ENCODE measurements at places on chromosomes 6 and 20.

DNA sequence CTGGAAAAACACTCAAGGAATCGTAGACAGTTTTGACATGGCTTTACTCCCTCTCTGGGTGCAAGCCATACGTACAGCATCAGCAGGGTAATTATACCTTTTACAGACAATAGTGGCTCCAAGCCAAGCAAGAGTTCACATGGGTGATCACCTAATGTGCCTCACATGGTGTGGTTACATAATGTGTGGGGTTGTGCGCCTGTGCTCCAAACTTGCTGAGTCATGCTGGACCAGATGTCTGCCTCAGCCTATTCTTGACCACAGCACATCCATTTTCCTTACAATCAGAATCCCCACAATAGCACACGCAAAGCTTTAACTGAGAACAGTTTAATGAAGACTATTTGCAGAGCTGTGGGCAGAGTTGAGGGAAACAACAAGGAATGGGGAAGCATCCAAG is 74.5 kb downstream of the ALDH8A1 start:
- no peak for DNase-seq

- no peak for DNase-seq
Observed at GRCh38 chr20:41619360-41620100, 1.4 kb upstream of the CHD6 start.

DNA sequence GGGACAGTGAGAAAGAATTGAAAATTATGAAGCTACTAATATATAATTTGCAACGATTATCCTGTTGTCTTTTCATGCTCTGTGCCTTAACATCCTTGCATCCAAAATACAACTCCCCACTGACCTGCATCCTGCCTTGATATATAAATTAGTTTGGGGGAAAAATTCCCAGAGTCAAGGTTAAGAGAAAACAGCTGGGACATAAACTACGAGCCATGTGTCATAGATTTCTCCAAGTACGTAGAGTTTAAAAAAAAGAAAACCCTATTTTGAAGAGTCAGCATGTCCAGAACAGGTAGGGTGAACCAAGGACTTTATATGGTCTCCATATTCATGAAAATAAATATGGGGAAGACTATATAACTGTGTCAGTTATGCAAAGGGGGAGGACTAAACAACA is 123.8 kb upstream of the MARCKS start:
- DNase-seq = no peak

DNA sequence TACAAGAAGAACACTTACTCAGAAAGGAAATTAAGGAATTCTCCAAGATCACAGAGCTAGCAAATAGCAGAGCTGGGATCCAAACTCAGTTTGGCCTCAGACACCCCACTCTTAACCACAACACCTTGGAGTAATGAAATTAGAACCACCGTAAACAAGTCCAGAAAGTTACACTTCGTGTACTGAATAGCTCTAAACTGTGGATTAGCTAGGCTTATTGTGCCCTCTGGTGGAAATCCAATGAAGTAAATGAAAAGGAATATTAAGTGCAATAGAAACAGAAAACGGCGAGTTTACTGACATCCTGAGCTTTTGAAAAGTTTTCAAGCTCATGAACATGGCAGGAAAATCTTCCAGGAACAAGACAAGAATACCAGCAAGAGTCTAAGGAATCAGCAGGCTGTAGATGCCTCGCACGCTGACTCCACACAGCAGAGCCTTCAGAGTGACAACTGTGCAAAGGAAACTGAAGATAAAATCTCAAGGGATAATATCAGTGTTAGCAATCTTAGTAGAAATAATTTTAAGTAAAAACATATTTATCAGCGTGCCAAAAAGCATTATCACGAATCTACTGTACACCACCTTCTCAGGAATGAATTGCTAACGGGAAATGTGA is 34.6 kb downstream of the FBXO5 start:
- peak; percentile 55 for DNase-seq

DNA sequence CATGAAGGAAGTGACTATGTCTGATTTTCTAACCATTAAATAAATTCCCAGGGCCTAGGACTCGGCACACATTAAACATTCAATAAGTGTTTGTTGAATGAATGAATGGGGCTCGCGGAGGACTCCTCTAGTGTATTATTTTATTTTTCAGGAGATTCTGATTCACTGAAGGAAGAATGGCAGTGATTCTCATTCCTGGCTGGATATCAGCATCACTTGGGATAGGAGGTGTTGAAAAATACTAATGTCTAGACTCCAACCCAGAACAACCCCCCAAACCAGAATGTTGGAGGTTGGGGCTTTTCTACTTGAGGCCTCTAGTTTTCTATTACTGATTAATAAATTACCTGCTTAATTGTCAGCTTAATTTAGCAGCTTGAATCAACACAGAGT is 195.4 kb downstream of the BTBD3 start:
- no peak for DNase-seq

GRCh38 chr6:158020272-158020711 is 38.6 kb downstream of the SYNJ2 start:
- DNase-seq = no peak

GRCh38 chr20:21511485-21511849 is 2.4 kb downstream of the NKX2-2 start:
- no peak for DNase-seq

GRCh38 chr6:88376197-88376596 is 210.1 kb upstream of the CNR1 start:
- no peak for DNase-seq

DNA sequence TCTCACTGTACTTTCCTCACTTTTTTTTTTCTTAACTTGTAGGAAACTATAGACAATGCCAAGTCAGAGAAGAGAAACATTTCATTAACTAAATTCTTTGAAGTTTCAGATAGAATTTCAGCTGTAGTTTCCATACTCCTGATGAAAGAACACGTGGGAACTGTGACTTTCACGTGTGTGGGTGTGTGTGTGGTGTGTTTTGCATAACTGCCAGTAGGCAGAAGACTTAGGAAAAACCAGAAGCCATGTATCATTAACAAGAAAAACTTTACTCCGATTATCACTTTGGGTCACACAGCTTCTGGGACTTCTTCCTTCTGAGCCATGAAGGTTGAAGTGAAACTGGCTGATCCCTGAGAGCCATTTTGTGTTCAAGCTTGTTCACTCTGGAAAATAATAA is 483.3 kb downstream of the TFAP2B start:
- DNase-seq = no peak

- DNase-seq = no peak
Observed at GRCh38 chr6:148520109-148520841, 177.6 kb downstream of the SASH1 start.

- no peak for DNase-seq
Observed at GRCh38 chr20:20212675-20213096, 155.2 kb upstream of the INSM1 start.

DNA sequence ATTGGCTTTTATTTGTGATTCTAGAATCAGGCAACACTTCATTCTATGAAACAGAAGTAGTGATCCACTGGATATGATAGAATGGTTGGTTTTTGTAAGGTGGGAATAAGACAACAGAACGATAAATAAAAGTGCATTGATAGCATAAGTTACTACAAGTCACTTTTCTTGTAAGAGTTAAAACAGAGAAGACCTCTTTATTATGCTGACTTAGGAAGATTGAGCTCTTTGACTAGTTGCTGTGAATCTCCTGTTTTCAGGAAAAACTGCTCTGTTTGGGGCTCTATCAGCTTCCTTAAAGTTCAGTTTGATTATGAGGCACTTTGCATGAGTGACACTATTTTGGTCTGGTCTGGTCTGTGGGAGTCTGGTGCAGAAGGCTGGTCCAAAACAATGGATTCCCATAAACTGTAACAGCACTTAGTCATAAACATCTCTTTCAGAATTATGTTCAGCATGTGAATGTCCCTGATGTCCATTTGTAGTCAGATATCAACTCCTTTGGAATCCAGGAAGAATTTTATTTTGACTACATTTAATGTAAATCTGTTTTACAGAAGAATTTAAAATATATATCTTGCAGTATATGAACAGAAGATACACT is 35.0 kb upstream of the DSE start:
- DNase-seq = no peak

- no peak for DNase-seq
Observed at GRCh38 chr6:1572892-1573291, 36.8 kb upstream of the FOXC1 start.

DNA sequence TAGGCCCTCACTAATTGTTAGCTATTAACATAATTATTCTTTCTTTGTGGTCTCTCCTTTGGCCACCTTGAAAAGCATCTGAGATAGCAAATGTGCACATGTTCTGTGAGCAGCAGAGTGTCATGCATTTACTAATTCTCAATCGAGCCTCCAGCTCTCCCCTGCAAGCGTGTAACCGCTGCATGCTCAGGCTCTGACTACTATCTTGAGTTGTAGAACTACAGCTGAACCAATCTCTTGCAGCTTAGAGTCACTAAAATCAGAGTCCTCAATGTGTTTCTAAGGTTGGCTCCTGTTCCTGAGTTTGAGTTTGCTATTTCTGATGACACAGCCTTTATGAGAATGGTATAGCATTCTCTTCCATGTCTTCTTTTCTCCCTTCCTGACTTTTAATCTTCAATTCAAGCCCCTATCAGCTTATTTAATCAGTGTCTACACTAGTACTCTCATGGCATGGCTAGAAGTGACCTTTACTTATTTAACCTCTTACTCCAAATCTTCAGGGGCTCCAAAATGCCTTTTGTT is 65.5 kb downstream of the PPP1R3G start:
- DNase-seq = no peak

- peak; percentile 69 for DNase-seq
Observed at GRCh38 chr20:45341939-45342854, 6.0 kb downstream of the SDC4 start.

- DNase-seq = no peak
Observed at GRCh38 chr6:108760126-108761050, 87.8 kb upstream of the ARMC2 start.

GRCh38 chr6:26531897-26532296 is 6.3 kb upstream of the HMGN4 start:
- no peak for DNase-seq

GRCh38 chr6:52394251-52394666 is 25.9 kb upstream of the EFHC1 start:
- DNase-seq = no peak

- DNase-seq = no peak
Observed at GRCh38 chr6:96521306-96521643, 331 bp upstream of the UFL1 start.

GRCh38 chr6:84151669-84152068 is 75.8 kb downstream of the CEP162 start:
- DNase-seq = no peak

DNA sequence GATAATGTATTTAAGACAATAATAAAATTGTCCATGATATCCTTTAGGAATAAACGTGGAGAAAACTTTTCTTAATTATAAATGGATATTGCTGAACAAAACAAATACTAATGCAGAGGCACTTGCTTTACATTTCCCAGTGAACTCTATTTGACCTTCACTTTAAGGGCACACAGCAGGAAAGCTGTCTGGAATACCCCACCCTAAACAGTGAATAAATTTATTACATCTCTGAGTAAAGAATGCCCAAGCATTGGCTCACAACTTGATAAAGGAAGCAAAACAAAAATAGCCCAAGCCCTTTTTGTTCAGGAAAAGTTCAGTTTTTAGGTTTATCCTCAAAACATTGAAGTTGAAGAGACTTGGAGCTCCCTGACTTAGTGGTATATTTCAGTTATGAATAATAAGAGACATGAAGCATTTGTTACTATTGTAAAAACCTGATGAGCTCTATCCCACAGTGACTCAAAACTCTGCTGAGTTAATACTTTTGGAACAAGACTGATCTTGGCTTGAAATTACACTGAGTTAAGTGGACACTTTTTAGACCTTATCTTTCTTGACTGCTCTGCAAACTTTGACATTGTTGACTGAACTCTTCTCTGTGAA is 353.9 kb downstream of the BCKDHB start:
- DNase-seq = no peak

- DNase-seq = no peak
Observed at GRCh38 chr20:15817351-15817750, 755.9 kb downstream of the KIF16B start.

DNA sequence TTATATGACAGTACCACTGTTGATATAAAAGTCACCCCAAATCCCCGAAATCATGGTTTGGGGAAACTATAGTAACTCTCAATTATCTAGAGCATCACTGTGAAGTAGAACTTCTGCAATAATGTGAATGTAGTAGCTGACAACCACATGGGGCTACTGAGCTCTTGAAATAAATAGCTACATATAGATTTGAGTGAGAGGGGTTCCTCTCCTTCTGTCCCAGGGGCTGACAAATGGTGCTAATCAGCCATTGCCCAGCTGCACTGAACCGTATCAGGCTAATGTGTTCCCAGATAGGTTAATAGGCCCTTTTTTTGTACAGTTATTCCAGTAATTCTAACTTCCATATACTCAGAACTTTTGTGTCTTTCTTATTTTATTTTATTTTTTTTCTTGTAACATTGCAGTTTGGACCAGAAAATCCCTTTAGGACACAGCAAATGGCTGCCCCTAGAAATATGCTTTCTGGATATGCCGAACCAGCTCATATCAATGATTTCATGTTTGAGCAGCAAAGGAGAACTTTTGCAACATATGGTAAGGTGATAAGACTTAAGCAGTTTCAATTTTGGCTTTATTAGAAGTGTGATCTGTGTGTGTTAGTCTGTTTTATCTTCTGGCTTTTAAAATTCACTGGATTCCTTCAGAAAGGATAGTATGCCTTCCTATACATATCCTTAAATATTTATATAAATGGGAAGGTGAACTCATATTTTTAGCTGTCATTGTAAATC is 21.1 kb downstream of the CDC40 start:
- DNase-seq = no peak

DNA sequence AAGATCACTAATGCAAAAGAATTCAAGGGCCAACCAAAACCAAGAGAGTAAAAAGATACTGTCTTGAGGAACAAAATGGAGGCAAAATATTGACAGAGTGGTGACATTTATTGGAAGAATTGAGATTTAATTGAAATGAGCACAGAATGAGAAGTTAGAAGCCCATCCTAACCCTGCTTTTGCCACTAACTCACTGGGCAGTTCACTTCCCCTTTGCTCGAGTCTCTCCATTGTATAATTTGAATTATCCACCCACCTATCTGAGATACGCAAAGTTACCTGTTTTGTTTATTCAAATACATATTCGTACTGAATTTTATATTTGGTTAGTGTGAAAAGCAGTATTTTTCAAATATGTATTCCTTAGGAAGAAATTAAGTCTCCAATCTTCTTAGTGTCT is 204.5 kb upstream of the PRDM1 start:
- no peak for DNase-seq

DNA sequence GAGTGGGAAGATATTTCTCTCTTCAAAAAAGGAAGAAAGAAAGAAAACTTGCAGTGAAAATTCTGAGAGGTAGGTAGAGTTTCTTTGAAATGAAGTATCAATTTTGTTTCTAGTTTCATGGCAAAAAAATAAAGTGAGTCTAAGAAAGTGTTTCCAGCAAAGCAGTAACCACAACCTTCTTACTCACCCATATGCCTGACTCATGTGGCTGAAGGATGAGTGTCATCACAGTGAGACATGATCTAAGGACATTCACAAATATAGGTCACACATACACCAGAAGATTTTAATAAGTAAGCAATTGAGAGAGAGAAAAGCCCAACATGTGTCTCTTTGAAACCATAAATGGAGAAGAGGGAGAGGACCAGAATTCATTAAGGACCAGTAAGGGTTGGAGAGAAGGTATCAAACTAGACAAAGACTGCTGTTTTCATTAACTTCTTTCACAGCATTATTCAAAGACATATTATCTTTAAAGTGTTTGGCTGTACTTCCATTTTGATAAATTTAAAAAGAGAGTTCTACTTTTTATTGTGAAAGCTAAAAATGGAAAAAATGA is 169.5 kb downstream of the FRK start:
- peak; percentile 51 for DNase-seq
